ENCODE measurements at places on chromosomes 5 and 9.

GRCh38 chr9:2958219-2958618 lies 114.3 kb upstream of the PUM3 start:
- DNase-seq = no peak

DNA sequence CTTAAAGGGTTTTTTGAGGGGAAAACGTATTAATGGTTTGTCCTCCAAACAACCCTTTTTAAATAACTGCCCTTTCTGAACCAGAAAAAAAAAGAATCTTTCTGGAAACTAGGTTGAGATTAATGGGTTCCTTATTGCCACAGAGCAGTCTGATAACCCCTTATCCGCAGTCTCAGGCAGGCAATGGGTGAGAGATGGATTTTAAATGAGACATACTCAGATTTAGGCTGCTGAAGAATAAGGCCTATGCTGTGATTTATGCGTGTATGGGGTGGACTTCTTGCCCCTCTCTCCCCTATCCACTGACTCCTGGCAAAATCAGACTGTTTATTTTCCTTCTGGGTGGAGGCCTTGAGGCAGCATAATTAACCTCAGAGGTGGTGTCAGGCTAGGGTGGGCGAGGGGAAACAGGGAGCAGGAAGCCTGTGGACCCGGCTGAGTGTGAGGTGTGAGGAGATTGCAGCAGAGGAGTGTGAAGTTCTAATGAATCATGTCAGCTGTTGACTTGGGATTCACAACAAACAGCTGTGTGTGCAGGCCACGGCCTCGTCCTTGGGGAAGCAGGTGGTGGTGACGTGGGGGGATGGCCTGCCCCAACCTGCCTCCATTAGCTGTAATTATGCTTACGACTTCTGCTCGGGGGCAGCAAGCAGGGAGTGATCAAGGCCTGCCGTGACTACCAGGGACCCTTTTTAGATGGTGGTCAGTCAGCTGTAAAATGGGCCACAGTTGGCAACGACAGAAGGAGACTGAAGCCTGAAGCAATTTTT lies 196.4 kb downstream of the SEMA6A start:
- DNase-seq = no peak

DNA sequence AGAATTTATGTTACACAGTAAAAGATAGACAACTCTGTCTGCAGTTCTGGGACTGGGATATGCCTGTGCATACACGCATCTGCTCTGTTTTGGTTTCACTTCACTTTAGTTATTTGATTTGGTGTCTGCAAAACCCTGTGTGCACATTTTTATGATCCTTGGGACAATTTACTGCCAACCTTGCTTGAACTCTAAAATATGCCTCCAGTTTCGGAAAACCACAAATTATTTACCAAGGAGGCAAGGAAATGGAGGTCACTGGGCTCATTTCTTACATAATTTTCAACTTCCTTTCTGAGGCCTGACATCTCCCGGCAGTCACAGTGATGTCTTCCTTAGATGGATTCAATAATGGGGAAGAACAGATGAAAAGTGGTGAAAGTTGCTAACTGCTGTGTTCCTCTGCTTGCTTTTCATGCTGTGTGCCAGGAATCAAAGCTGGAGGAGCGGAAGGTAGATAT lies 61.2 kb upstream of the TAF11L2 start:
- no peak for DNase-seq

- no peak for DNase-seq
Observed at GRCh38 chr9:98989036-98990000, 45.6 kb downstream of the COL15A1 start.

- no peak for DNase-seq
Observed at GRCh38 chr5:39132792-39133191, 58.6 kb upstream of the RICTOR start.

DNA sequence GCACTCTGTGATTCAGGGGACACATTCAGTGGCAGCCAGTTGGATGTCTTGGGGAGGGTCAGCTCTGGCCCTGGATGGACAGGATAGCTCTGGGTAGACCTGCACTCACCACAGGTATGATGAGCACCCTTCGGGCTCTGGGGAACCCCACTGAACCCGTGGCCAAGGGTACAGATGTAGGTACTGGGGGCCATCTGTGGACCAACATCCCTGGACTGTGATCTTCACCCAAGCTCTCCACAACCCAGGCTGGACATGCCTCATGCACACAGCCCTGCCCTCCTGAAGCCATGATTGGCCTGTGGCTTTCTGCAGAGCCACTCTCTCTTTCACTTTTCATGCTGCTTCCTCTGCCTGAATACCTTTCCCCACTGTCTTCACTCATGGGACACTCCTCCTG lies 15.6 kb upstream of the ACSL6 start:
- no peak for DNase-seq

DNA sequence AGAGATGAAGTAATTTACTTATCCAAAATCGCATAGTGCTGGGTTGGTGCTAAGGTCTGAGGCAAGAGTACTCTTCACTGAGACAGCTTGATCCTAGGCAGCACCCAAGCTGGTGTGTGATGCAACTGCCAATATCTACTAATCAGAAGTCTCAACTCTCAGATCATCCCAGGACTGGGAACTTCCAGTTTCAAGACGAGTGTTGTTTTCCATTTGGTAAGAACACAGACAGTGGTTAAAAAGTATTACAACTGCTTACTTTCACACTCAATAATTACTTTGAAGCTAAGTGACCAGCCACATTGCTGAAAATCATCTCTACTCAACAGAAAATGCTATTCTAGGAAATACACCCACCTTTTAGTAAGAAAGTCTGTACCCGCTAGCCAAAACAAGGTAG lies 45.3 kb downstream of the FBXW11 start:
- no peak for DNase-seq

- DNase-seq = no peak
Observed at GRCh38 chr5:138186002-138186447, 7.1 kb downstream of the KIF20A start.

- DNase-seq = peak; percentile 94
Observed at GRCh38 chr9:91047529-91047928, 245.9 kb downstream of the SYK start.

- no peak for DNase-seq
Observed at GRCh38 chr5:64963278-64963677, 194.5 kb downstream of the CWC27 start.

All from Jurkat, Clone E6-1 (cell line).